ENCODE measurements at places on chromosomes 11 and 22.

DNA sequence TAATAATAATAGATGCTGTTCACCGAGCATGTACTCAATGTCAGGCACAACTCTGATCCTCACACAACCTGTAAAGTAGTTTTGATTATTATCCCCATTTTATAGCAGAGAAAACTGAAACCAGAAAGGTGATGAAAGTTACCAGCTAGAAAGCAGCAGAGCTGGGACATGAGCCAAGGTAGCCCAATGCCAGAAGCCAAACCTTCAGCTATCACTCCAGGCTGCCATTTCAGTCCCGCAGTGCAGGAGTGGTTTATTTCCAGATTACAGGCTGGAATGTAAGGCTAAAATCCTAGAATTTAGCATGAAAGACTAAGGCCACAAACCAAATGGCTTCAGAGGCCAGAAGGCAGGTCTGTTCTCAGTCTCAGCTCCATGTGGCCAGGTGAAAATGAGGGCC lies 108.8 kb downstream of the TENM4 start:
- DNase-seq = no peak

DNA sequence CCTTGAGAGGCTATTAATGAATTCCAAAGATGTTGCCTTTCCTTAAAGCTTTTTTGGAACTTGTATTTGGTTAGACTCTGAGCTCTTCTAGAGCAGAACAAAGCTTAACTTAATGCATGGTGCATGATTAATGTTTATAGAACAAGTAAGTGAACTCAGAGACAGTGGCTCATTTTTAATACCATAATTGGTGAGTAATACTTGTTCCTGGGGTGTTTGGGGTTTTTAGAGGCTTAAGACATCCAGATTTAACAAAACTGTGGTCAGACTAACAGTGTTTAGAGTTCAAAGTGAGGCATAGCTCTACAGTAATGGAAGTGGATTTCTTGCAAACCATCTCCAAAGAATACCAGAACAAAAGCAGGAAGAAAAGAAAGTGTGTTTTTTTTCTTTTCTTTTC lies 73.7 kb upstream of the CTSC start:
- DNase-seq = peak; percentile 30

DNA sequence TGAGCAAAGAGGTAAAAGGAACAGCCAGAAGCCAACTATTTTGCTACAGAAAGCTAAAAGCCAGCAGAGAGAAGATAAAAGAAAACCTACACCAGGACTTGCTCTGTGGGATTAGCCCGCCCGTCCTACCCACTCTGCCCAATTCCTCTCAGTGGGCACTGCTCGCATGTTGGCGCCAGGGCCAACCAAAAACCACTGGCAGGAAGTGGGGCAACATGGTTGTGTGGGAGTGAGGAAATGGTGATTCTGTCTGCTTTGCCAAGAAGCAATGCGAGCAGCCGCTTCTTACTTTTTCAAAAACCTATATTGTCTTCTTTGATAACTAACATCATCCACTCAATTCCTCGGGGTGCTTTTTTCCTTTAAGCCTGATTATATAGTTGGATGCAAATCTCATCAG lies 14.2 kb upstream of the APOA1 start:
- DNase-seq = no peak

DNA sequence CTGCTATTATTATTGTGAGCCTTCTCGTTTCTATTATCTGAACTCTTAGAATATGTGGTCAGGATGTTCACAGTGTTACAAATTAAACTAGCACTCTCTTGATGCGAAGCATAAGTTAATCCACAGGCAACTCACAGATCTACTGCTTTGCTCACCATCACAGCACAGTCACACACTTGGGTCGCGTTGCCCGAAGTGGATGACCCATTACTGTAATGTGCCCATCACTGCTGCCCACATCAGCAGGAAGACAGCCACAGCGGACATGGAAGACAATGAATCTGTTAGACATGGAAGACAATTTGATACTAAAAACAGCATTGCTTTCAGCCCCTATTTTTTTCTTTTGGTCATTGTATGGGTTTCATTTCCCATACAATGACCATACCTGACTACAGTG lies 216.4 kb upstream of the B3GAT1 start:
- DNase-seq = no peak

GRCh38 chr22:39518996-39519680 lies 1.2 kb upstream of the ATF4 start:
- peak; percentile 31 for DNase-seq

- DNase-seq = no peak
These were observed 828.6 kb downstream of the TBC1D22A start for GRCh38 chr22:47591016-47591415.

GRCh38 chr11:47376525-47377371 lies 1.6 kb downstream of the SPI1 start:
- no peak for DNase-seq
